ENCODE measurements at places on chromosomes 12 and 14.
A peak's percentile ranks its signal among the peaks of the same experiment; 100 is the strongest.

- DNase-seq, result no peak
Observed at GRCh38 chr12:27186022-27186839, 57.9 kb upstream of the STK38L start.

- DNase-seq, result no peak
Observed at GRCh38 chr12:82708061-82708879, 21.6 kb downstream of the TMTC2 start.

DNA sequence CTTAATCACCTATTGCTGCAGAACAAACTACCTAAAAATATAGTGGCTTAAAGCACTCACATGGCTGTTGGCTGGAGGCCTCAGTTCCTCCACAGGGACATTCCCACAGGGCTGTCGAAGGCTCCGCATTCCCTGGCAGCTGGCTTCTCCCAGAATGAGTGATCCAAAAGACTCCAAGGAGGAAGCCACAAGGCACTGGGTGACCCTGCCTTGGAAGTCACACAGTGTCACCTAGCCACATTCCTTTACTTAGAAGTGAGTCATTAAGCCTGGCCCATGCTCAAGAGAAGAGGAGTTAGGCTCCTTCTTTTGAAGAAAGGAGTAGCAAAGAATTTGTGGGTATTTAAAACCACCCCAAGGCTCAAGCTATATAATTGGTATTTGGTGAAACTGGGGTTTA, 63.9 kb upstream of the MAP1LC3B2 start:
- no peak for DNase-seq

DNA sequence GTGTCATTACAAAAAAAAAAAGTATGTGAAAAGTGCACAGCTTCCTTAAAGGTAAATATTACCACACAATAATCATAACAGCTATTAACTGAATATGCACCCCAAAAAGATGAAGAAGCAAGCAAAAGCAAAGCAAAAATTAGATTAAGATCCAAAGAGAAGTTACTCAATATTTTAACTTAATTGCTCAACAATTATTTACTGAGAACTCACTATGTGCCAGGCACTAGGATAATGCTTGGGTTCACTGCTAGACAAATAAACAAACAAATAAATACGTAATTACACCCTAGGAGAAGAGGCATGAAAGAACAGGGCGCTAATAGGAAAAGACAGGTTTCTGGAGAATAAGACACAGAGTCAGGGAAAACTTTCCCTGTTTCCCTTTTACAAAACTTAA, 33.4 kb downstream of the PPP1R12A start:
- DNase-seq, result no peak

GRCh38 chr14:101965770-101966722, 1.7 kb downstream of the DYNC1H1 start:
- peak; percentile 56 for DNase-seq

GRCh38 chr12:78359520-78359919, 505.1 kb upstream of the SYT1 start:
- no peak for DNase-seq

DNA sequence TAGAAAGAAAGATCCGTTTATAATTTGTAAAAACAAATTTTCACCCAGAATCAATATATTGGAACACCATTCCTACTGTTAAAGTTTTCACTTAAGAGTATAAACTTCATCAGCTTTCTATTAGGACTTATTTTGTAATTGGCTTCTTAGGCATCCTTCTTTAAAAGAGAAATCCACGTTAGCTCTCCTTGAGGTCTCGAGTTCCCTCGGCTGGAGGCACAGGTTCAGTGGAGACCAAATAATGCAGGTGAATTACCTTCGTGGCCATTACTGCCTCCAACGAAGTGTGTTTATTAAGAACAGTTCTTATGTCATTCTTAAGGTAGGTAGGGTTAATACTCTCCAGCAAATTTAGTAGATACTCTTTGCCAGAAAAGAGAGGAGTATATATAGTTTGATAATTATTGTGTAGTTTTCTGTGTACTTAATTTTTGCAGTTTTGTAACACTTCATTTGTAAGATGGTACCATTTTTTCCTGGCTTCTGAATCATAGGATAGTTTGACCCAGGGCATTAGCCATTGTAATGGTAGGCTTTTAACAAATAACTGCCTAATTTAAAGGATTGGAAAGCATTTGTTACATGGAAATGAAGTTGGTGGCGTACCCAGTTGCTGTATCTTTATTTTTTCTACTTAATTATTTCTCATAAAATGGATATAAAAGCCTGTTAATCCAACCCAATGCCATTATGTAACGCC, 2.2 kb downstream of the CALM1 start:
- no peak for DNase-seq

GRCh38 chr14:30751646-30752416, 122.5 kb upstream of the COCH start:
- peak; percentile 20 for DNase-seq

- no peak for DNase-seq
Observed at GRCh38 chr14:42480255-42480654, 873.6 kb downstream of the LRFN5 start.

GRCh38 chr12:106362971-106363370, 5.4 kb downstream of the POLR3B start:
- DNase-seq, result no peak

DNA sequence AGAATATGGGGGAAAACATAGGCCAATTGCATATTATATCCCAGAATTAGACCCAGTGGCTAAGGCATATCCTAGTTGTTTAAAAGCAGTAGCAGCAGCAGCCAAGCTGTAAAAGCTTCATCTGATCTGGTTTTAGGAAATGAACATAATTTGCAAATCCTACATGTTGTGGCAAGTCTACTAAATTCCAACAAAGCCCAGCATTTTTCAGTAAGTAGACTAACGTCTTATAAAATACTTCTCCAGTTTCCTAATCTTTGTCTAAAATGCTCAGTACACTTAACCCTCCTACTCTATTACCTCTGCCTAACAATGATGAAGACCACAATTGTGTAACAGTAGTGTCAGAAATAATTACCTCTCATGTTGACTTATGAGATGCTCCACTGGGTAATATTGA, 70.9 kb upstream of the RERGL start:
- no peak for DNase-seq

DNA sequence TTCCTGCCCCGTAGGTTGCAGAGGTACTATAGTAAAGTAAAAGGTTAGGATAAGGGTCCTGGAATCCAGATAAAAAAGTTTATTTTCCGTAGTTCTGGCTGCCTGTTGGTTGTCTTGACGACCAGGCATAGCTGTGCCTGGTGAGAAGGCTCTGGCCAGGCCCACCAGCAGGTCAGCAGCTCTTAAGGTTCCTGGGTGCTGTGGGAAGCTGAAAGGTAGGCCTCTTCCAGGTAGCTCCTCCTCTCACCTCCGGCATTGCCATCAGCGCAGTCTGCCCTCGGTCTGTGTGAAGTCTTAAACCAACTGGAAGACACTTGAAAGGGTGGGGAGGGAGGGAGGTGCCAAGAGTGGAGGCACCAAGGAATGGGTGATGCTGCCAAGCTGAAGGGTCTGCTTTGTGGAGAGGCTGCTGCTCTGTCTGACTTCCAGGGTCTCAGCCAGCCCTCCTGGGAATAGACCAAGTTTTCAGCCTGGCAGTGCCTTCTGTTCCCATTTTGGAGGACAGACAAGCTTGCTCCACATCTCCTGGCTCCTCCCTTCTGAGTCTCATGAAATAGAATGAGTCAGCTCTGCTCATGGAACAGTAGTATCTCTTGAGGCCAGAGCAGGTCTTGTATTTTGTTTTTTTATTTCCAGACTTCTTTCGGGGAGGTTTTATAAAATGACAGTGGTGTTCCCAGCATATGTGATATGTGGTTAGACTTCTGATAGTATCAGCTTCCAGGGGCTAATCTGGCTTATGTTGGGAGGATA, 5.2 kb upstream of the ACADS start:
- DNase-seq, result no peak

- DNase-seq, result no peak
Observed at GRCh38 chr12:105716621-105717020, 386.1 kb downstream of the C12orf75 start.

- no peak for DNase-seq
Observed at GRCh38 chr14:81205639-81206038, 15.1 kb downstream of the GTF2A1 start.

DNA sequence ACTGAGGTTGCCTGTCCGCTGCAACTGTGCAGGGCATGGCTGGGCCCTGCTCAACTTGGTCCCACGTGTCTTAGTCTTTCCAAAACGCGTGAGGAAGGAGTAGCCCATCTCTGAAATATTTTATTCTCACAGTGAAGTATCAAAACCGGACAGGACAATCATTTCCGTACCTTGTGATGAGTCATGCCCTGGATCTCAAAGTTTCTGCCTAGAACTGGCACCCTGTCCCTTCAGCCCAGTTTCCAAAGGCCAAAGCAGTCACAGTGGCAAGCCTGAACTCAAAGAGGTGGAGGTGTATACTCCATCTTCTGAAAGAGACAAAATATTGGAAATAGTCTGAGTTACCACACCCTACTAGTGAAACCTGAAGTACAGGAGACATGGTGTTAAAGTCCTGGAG, 28.5 kb upstream of the SRGAP1 start:
- no peak for DNase-seq

- no peak for DNase-seq
Observed at GRCh38 chr14:77025744-77026165, 2.8 kb downstream of the IRF2BPL start.

GRCh38 chr12:67515679-67516340, 132.7 kb upstream of the DYRK2 start:
- peak; percentile 56 for DNase-seq

- DNase-seq, result peak; percentile 37
Observed at GRCh38 chr14:96581902-96582301, 79.7 kb downstream of the PAPOLA start.

- no peak for DNase-seq
Observed at GRCh38 chr12:92300777-92301176, 155.1 kb upstream of the BTG1 start.

GRCh38 chr12:90274407-90274806, 565.8 kb upstream of the ATP2B1 start:
- no peak for DNase-seq

- no peak for DNase-seq
Observed at GRCh38 chr12:80848858-80849257, 88.9 kb downstream of the LIN7A start.

GRCh38 chr14:22380571-22381407, 208.2 kb downstream of the DAD1 start:
- no peak for DNase-seq

GRCh38 chr14:37021390-37021789, 151.0 kb downstream of the SLC25A21 start:
- no peak for DNase-seq

GRCh38 chr12:89783359-89784060, 74.9 kb upstream of the ATP2B1 start:
- DNase-seq, result no peak

- DNase-seq, result no peak
Observed at GRCh38 chr12:102963796-102964195, 6.3 kb downstream of the ASCL1 start.

GRCh38 chr14:24036169-24036962, 15.4 kb upstream of the CARMIL3 start:
- peak; percentile 72 for DNase-seq

GRCh38 chr12:126424696-126425095, 1359.5 kb downstream of the AACS start:
- DNase-seq, result no peak

DNA sequence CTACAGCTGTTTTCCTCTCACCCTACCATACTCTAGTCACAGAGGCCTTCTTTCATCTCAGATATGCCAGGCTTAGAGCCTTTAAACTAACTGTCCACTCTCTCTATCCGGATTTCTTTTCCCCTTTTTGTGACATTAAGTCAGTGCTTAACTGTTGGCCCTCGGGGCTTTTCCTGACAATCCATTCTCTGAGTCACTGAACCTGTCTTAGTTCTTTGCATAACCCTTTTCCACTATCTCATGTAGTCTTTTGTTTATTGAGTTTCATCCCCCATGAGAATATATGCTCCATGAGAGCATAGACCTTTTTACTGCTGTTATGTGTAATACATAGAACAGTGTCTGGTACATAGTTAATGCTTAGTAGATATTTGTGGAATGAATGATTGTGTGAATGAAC, 68.7 kb downstream of the PLEKHA5 start:
- no peak for DNase-seq

- DNase-seq, result no peak
Observed at GRCh38 chr14:89649451-89650075, 232.5 kb upstream of the FOXN3 start.

DNA sequence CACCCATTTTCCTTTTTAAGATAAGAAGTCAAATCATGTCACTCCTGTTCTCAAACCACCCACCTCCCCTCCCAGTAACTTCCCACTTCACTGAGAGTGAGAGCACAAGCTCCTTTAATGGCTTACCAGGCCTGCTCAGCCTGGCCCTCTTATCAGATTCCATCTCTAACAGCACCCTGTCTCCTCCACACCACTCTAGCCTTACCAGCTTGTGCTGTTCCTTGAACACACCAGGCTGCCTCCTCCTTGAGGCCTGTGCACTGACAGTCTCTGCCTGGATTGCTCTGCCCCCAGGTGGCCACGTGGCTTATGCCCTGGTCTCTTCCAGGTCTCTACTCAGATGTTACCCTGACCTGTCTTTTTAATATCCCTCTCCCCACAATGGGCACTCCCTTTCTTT, 40.1 kb upstream of the EVL start:
- peak; percentile 41 for DNase-seq

GRCh38 chr14:58305730-58306129, 7.4 kb downstream of the ARID4A start:
- DNase-seq, result no peak

GRCh38 chr14:63045234-63045611, at the start of gene KCNH5:
Gene KCNH5 (minus strand): TSS chr14:63045458. CDS start chr14:63045186, 272 bp downstream.
- no peak for DNase-seq

Data from NAMALWA (cell line).